Stimulated activated CD4-positive, alpha-beta T cell treated with anti-CD3 and anti-CD28 coated beads, Interleukin-1b, Interleukin-23, amount 100 ng/mL, for 1 hour (primary cell): ENCODE measurements at places on chromosomes 2 and 18.

DNA sequence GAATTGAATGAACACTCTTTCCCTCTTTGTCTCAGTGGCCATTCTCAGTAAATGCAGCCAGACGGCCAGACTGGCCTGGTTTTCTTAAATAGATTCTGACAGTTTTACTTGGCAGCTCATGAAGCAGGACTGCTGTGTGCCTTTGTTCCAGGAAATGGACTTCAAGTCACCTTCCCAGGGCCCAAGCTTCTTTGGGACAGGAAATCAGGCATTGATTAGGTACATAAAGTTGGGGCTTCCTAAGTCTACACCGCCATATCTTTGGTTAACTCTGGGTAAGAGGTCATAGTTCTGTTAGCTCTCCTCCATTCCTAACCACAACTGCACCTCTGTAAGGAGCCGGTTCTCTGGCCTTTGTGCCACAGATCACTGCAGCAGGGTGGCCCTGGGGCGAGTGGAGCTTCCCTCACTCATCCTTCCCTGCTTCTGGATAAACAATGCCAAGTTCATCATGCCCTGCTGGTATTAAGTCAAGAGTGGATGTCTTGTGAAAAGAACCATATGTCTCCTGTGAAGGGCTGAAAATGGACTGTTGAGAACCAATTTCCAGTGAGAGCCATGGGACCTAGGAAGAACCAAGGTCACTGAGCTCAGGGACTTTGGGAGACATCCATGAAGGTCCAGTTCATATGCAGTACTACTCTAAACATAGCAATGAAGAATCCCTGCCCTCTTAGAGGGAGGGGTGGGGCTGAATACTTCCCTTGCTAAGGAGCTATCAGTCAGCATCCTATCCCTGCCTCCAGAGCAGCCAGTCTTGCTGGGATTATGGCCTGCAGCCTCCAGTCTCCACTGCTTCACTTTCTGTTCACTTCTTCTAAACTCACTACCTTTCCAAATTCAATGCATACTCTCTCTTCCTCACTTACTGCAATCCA lies 122.6 kb upstream of the XPO1 start:
- no peak for DNase-seq

- DNase-seq, result no peak
Observed at GRCh38 chr2:128496700-128497099, 178.0 kb upstream of the HS6ST1 start.

DNA sequence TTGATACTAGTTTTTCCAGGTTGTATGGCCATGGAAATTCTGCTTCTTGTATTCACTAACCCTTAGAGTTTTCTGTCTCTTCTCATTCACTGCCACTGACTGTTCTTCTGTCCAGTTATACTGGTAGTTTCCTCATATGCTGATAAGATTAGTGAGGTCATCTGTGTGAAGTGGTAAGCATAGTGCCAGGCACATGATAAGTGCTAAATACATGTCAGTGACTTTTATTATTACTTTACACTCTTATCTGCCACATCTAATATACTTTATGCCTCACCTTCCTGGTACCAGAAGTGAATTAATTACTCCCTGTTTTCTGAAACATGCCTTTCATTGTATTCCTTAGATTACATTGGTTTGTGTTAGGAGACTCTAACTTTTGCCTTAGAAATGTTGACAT lies 91.3 kb downstream of the NBEAL1 start:
- no peak for DNase-seq

- no peak for DNase-seq
Observed at GRCh38 chr2:95296011-95296410, 1.1 kb upstream of the KCNIP3 start.

DNA sequence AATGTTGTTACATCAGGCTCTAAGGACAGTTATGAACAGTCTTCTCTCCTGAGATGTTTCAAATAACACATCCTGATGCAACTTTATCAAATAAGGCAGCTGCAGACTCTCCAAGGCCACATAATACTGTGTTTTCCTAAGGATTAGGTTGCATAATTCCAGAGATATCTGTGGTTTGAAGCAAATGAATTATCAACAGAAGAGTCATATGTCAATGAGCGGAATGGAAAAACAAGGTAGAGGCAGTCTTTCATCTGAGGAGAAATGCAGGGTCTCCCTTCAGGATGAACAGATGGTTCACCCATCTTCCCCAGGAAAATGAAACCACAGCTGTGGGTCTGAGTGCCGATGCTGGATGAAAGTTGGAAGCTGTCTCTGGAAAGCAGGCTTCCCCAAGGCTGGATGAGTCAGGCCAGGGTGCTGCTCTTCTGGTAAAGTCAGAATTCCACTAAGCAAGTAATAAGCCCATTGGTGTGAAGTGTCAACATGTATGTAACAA lies 22.2 kb downstream of the LYG1 start:
- DNase-seq, result no peak

GRCh38 chr2:230723363-230723762 lies 10.7 kb downstream of the CAB39 start:
- no peak for DNase-seq

- DNase-seq, result no peak
Observed at GRCh38 chr18:40930211-40930882, 1024.7 kb upstream of the PIK3C3 start.

DNA sequence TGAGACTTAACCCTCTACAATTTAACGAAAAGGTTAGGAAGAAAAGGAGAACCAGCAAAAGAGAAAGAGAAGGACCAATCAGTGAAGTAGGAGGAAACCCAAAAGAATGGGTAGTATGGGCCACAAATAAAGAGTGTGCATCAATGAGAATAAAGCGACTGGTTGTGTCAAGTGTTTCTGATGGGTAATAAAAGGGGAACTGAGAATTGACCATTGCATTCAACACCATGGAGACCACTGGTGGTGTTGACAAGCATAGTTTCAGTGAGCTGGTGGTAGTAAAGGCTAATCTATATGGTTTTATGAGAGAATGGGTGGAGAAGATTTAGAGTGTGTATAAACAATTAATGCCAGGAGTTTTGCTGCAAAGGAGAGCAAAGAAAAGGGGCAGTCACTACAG lies 75.4 kb downstream of the CSRNP3 start:
- no peak for DNase-seq

GRCh38 chr2:215684448-215685237 lies 248.8 kb upstream of the FN1 start:
- no peak for DNase-seq

- no peak for DNase-seq
Observed at GRCh38 chr2:233542507-233542906, 24.1 kb downstream of the USP40 start.

GRCh38 chr2:30282721-30283120 lies 51.4 kb downstream of the LBH start:
- DNase-seq, result no peak

- DNase-seq, result no peak
Observed at GRCh38 chr2:240857039-240858008, 11.3 kb upstream of the AGXT start.

- no peak for DNase-seq
Observed at GRCh38 chr2:75539955-75540716, 20.6 kb downstream of the EVA1A start.

GRCh38 chr2:199850718-199851500 lies at the start of gene FTCDNL1:
Gene FTCDNL1 (minus strand): TSS chr2:199851192. CDS start chr2:199848962, 2,230 bp downstream.
- DNase-seq, result peak; percentile 41

GRCh38 chr2:47072018-47072691 lies 83.0 kb downstream of the STPG4 start:
- DNase-seq, result no peak
